ENCODE measurements at places on chromosomes 4 and X.

DNA sequence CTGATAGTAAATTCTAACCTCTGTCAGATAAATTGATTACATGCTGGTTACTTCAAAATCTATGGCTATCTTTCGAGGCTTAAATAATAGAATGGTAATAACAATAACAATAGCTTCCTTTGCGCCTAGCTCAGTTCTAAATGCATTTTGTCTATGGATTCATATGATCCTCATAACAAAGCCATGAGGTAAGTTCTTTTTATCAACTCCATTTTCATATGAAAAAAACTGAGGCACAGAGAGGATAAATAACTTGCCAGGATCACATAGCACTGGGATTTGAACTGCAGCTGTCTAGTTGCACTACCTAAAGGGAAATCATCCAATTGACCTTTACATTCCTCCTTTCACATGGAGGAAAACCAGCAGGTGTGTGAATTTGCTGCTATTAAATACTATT is 108.6 kb upstream of the ARX start:
- DNase-seq: no peak

DNA sequence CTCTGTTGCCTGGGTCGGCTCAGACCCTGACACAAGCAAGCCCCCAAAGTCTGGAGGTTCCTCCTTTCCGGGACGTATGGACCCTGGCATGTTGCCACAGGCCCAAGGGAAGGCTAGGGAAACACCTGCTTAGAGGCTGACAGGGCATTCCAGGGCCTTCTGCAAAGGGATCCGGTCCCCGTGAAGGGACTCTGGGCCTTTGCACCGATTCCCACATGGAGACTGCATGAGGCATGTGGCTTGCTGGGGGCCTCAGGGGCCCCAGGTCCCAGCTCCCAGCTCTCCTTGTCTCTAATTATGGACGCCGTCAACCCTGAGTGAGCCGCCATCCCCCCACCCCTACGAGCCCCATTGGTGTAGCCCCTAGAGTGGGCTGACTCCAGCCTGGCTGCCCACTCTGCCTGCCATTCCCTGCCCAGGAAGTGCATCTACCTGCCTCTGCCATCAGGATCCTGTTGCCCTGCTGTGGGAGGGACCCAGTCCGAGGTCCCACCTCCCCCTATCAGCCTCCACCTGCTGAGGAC is 4.2 kb upstream of the RGS12 start:
- DNase-seq: no peak

DNA sequence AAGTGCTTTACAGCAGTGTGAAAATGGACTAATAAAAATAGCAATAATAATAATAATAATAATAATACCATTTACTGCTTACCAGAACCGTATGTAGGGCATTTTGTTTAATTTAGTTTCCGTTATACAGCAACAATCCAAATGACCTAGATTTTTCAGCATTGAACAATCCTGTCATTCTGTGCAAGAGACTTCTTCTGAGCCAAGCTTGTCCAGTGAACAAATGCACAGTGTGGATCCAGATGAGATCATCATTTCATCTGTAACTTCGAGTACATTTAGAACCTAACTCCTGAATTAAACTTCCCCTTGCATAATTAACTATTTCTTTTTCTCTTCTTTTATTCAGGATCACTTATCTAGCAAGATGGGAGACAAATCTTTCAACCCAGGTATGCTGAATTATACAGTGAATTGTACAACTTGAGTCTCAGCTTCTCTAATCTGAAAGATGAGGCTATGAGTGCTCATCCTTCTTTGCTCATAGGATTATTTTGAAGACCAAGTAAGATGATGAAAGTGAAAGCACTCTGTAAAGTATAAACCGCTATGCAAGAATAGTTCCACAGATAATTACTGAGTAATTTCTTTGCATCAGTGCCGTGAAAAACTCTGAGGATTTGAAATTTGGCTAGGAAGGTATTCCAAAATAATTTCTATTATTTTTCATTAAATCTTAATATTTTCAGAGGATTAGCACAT is 6.6 kb downstream of the CLNK start:
- no peak for DNase-seq

DNA sequence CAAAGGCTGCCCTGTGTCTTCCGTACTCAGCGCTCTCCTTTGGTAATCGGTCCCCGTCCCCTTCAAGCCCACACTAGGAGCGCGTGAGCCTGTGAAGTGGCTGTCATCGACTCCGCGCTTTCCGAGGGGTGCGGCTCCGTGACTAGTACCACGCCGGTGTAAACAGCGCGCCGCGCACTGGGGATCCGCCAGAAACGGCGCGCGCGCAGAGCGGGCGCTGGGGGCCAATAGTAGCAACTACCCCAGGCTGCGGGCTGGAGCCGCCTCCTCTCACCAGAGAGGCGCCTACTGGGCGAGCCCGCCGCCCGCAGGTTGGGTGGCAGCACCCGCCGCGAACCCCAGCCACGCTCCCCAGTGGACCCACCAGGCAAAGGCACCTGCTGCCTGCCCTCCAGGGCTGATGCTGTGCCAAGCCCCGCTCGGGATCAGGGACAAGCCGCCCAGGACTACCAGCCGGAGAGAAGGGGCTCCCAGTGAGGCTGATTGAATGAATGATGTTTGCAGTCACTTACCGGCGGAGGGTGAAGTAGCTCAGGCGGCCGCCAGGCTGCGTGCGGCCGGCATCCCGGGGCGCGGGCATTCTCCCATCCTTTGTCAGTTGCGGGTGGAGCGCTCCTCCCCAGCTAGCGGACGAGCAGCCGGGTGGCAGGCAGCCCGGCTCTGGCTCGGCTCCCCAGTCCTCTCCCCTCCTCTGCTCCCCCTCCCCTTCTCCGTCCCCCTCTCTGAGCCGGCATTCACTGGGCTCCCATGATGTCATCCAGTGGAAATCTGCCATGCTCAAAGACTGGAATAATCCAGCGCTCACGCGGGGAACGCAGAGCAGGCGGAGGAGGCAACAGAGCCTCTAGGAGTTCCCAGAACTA is 370.3 kb upstream of the SMIM31 start:
- no peak for DNase-seq

DNA sequence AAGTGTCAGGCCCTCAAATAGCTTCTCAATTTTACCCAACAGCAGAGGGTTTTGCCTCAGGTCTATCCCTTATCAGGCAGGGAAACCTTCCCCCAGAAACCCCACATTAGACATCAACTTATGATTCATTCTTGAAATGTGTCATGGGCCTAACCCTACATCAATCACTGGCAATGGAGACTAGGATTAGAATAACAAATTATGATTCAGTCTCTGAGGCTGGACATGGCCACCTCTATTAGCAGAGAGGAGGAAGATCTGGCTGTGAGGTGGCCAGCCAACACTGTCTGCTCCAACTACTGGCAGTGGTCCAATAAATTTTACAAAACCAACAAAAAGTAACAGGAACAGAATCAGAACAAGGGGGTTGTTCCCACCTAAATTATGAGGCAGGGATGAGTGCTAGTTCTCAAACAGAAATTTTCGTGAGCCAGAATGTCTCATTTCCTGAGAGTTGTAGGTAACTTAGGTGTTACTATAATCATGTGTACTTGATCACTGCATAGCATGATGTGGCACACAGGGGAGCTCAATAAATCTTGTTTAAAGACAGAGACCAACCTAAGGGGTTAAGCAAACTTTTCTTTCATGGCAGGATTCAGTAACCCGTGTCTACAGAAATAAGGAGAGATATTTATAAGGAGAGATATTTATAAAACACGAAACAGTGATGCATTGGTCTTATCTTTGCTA is 126.8 kb downstream of the NFKB1 start:
- DNase-seq: no peak

DNA sequence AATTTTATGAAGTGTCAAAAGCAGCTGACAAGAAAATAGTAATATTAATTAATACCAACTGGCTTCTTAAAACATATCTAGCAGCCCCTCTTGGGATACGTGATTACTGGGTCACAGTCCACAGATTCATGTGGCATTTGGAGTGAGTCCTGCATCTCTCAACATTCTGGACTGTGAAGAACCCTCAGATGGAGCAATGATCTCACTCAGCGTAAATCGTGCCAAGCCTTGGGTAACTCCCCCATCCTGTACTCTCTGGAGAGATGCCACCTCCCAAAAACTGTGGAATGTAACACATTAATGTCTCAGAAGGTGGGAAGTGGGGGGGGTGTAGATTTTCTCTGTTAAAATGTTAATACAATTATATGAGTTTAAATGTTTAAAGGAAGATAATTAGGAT is 118.2 kb upstream of the IQCM start:
- DNase-seq: no peak

DNA sequence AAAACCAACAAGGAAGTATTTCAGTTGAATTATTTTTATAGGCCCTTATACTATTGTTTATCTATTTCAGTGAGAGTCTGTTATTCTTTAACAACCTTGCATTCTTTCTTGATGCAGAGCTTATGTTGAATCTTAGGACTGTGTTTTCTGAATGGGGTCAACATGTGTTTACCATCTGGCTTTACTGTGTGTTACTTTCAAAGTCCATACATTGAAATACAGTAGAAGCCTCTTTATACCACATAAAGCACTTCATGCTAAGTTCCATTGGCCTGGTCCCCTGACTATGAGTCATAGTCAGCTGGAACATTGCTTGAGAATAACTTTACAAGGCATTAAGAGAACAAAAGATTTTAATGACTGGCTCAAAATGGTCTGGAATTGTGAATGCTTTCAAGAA is 152.6 kb downstream of the GASK1B start:
- DNase-seq: no peak

GRCh38 chr4:112515198-112516065 is 548 bp downstream of the NEUROG2 start:
- DNase-seq: no peak

GRCh38 chr4:185113340-185113739 is 29.7 kb upstream of the SLC25A4 start:
- no peak for DNase-seq

GRCh38 chrX:103330681-103331288 is 746 bp downstream of the TCEAL7 start:
- DNase-seq: no peak

GRCh38 chr4:174260099-174260498 is 23.4 kb downstream of the FBXO8 start:
- DNase-seq: no peak

DNA sequence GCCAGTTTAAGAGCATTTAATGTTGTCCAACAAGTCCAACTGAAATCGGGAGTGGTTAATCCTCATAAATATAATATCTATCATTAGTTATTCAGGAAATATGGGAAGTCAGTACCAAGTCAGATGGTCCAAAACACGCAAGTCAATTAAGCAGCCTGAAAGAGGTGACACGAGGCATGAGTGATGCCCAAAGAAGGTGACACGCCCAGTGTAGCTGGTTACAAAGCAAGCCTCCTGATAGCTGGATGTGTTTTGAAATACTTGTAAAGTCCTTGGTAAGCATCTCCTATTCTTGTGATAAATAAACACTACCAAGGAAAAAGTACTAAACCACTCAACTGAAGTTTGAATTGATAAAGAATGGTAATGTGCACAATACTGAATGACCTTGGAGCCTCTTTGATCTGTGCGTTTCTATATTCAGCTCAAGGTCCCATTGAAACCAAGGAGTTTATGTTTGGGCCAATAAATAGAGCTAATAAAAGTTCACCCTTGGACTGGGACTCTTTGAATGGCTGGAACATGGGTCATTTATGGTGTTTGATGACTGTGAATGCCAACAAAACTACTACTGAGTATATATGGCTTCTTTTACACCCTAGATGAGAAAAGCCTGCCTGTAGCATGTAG is 93.2 kb upstream of the KLF3 start:
- no peak for DNase-seq

- DNase-seq: no peak
Measured at GRCh38 chrX:6132970-6133369, 95.7 kb downstream of the NLGN4X start.

DNA sequence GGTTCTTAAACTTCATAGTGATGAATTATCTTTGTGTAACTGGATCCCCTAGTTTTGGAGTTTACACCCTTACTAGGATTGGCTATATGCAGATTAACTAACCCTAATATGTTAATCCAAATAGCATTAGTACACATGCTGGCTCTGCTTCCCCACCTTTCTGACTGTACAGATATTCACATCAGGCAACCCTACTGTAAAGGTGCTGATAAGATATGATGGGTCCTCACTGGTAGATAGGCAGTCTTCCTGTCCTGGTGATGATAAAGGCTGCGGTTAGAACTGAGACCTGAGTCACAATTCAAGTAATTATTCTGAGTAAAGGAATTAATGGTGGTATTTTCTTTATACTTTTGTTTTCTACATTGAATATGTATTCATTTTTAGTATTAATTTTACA is 118.6 kb downstream of the COL4A5 start:
- no peak for DNase-seq

- no peak for DNase-seq
Measured at GRCh38 chrX:154320406-154320805, 24.8 kb downstream of the TKTL1 start.

DNA sequence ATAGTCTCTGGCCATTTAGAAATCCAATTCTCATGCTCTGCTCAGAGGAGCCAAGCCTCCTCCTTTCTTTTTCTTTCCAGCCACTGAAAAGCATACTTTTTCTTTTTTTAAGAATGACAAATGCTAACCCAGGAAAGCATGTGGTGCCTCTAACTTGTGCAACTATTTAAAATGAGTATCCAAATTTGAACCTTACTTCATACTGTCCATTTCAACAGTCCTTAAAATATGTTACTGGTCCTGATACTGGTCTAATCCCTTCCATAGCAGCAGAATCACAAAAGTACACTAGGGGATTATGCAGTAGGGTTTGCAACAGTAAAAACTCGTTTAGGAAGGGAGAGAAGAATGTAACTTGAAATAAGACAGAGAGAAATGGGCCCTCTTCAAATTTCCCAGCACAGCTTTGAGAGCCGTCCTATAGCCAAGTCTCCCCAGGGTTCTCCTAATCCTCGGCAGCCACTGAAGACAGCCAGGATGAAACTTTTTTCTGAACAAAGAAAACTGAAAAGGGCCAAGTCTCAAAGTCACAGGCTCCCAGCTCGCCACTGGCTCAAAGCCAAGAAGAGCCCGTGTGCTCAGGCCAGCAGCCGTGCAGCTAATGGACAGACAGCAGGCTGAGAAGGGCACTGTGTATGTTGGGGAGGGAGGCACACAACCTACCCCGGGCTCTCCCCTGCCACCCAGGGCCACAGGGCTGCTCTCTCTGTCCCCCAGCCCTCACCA is 39.5 kb downstream of the GPC4 start:
- DNase-seq: no peak

DNA sequence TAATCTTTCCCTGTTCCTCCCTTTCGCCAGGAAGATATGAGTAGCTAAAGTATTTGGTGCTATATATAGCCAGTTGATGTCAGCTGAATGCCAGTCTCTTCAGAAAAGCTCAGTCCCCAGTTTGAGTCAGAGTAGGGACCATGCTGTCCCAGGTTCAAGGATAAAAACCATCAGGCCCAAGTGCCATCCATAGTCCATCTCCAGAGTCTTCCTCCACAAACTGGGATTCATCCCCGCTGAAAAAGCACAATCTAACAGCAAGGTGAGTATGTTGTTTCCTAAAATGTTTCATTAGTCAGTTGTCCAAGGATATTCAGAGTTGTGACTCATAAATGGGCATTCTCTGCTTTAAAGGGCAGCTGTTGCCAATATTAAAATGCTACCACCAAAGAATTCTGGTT is at the start of gene MYOZ2:
TSS of gene MYOZ2 (plus strand) at position 112 of the 401 bp plus-strand sequence. CDS start 694 bp downstream, outside the sequence.
- no peak for DNase-seq

GRCh38 chrX:63361494-63361893 is 10.4 kb upstream of the SPIN4 start:
- DNase-seq: no peak

Data from stimulated activated CD8-positive, alpha-beta memory T cell treated with anti-CD3 and anti-CD28 coated beads, Interleukin-15, amount 100 ng/mL, for 1 hour (primary cell).